Stimulated activated CD8-positive, alpha-beta memory T cell treated with anti-CD3 and anti-CD28 coated beads, Interleukin-2, amount 100 ng/mL, for 1 hour (primary cell): ENCODE measurements at places on chromosomes 3 and 15.

DNA sequence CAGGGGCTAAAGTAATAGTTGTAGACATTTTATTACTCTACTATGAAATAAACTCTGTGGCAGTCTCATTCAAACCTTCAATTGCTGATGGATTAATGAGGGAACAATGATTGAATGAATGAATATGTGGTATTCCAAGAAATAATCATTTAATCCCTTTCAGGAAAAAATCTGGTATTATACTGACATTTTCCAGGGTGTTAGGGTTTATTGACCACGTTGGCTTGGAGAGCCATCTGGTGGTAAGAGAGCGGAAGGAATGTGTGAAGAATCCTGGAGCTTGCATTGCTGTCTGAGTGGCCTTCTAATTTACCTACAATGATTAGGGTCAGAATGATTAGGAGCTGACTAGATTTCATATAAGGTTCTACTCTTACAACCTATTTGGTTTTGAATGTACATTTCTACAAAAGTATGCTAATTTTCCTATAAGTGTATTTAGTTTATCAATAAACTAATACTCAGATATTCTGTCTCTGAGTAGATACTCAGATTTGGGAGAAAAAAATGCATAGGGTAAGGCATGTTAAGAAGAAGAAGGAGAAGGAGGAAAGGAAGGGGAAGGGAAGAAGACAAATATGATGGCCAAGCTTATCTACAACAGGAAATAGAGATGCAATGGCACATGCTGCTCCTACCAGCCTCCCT lies 249.9 kb downstream of the ROBO1 start:
- DNase-seq, result no peak

DNA sequence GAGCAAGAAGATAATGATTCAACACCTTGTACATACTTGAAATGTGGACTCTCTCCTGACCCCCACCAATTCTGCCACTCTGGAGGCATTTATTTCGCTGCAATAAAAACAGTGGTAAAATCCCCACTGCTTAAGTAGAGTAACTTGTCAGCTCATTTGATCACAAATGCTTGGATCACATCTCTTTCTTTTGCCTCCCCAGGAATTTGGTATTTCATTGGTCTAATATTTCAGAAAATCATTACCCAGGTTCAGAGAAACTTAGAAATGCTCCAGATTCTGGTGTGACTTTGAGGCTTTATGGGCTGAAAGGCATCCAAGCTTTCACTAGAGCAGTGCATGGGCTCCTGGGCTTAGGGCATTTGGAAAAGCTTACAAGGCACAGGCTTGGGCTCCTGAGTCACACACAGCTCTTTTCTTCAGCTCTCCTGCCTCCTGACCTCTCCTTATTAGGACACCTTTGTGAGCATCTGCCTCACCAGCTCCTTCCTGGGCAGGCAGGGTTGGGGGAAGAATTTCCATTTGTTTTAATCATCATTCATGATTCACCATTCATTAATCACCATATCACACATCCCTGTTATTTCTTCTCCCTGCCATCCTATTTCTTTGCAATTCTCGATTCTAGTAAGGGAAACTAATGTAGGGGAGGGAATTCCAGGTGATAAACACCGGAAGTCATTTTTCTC lies 22.5 kb downstream of the CDCP1 start:
- no peak for DNase-seq

- DNase-seq, result no peak
These were observed 19.9 kb downstream of the NOX5 start for GRCh38 chr15:69034352-69034751.

GRCh38 chr3:37709946-37710640 lies 151.6 kb upstream of the CTDSPL start:
- DNase-seq, result no peak

GRCh38 chr15:101580431-101580830 lies 71.8 kb downstream of the TM2D3 start:
- no peak for DNase-seq

DNA sequence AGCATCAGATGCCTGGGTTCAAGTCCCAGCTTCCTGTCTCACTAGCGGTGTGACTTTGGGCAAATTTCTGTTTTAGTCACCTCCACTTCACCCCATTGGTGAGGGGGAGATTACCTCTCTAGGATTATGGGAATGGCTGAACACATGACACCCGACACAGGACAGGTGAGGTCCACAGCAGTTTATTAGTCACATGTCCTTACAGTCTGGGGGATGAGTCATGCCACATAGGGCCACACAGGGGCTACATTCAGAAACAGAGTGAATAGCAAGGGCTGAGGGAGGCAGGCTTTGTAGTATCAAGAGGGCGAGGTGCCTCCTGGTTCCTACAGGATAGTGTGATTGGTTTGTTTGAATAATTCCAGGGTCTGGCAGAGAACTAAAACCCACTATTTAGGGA lies 15.2 kb upstream of the ITGA11 start:
- DNase-seq, result no peak

- DNase-seq, result no peak
These were observed 36.8 kb downstream of the KLHL6 start for GRCh38 chr3:183518491-183519251.

DNA sequence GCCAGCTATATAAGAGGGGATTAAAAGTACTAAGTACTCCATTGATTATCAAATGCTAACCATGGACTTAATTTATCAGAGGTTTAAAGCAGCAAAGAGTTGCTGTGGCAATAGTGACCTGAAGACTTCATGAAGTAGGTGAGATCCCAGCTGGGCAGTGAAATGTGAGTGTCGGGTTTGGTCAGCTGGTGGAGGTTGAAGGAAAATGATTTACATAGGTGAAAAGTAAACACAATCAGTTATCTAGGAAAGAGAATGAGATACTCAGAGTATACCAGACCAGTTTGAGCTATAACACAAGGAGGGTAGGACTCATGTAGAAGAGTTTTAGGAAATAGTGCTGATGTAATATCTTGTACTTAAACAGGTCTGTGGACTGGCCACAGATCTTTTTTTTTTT lies 16.5 kb upstream of the FBXO22 start:
- no peak for DNase-seq

GRCh38 chr3:51941798-51942602 lies at the start of the genes PARP3 and RRP9:
Gene PARP3, plus strand, starts transcription at chr3:51942363. Its CDS starts 993 bp downstream, at chr3:51943356.
Gene RRP9, minus strand, starts transcription at chr3:51941904. Its CDS starts 37 bp downstream, at chr3:51941867.
- peak; percentile 100 for DNase-seq

DNA sequence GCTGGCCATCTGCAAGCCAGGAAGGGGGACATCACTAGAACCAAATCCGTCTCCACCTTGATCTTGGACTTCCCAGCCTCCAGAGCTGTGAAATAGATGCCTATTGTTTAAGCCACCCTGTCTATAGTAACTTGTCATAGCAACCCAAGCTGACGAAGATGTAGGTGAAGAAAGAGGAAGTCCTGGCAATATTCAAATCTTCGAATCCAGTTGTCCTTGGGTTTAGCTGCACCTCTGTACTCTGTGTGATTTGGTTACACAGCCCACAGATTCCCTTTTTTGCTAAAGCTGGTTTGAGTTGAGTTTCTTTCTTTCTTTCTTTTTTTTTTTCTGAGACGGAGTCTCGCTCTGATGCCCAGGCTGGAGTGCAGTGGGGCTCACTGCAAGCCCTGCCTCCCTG lies 68.0 kb upstream of the XCR1 start:
- no peak for DNase-seq

DNA sequence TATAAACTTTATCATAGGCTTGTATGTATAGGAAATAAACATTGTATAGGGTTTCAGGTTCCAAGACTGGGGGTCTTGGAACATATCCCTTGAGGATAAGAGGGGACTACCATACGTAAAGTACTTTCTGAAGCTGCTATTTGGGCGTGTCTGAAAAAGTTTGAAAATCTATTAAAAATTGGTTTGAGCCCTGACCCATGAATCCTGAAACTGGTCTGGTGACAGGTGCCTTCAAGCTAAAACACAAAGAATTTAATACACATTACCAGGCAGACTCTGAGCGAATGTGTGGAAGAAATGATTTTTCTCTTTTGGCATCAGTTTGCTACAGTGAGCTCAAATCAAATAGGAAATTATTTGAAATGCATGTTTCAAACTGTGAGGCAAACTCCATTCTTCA lies 16.3 kb downstream of the TF start:
- no peak for DNase-seq

DNA sequence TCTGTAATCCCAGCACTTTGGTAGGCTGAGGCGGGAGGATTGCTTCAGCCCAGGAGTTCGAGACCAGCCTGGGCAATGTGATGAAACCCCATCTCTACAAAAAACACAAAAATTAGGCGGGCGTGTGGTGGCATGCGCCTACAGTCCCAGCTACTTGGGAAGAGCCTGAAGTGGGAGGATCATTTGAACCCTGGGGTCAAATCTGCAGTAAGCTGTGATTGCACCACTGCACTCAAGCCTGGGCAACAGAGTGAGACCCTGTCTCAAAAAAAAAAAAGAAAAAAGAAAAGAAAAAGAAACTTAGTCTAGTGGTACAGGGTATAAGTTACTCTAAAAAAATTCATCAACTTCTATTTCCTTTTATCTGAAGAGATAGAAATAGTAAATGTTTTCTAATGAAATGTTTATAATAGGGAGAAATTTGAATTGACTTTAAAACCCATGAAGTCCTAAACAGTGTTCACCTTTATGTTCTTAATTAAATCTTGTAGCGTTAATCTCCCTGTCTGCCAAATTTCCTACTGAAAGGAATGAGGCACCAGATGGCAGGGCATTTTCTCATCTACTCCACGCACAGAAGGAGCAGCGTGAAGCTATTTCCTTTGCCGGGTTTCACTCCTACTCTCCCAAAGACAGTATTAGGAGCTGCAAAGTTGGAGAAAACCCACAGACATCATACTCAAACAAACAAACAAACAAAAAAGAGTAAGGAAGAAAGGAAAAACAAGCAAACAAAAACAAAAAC lies 1.9 kb downstream of the PCLAF start:
- DNase-seq, result no peak

DNA sequence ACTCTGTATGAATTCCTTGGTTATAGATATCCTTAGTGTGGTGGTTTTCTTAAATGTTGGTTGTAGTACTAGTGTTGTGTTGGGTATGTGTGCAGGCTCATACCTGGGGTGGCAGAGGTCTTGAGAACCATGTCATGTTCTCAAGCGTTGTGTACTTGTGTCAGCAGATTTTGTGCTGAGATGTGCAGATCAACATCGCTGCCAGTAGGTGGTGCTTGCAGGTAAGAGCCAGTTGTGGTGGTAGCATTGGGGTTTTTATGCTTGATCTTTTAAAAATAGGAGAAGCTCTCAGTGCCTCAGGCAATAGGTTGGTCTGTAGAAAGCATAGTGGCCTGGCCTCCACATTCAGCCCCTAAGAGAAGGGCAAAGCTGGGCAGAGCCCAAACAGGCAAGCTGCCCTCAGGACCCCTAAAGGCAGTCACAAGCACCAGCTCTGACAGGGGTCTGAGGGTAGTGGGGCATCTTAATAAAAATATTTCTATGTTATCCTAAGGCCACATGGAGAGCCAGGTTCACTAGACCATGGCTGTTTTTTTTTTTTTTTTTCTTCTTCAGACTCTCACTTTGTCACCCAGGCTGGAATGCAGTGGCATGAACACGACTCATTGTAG lies 164.0 kb downstream of the IL20RB start:
- DNase-seq, result no peak

GRCh38 chr3:29853841-29854397 lies 573.0 kb downstream of the RBMS3 start:
- DNase-seq, result no peak

- no peak for DNase-seq
These were observed 12.6 kb downstream of the RAB11A start for GRCh38 chr15:65881766-65882434.

DNA sequence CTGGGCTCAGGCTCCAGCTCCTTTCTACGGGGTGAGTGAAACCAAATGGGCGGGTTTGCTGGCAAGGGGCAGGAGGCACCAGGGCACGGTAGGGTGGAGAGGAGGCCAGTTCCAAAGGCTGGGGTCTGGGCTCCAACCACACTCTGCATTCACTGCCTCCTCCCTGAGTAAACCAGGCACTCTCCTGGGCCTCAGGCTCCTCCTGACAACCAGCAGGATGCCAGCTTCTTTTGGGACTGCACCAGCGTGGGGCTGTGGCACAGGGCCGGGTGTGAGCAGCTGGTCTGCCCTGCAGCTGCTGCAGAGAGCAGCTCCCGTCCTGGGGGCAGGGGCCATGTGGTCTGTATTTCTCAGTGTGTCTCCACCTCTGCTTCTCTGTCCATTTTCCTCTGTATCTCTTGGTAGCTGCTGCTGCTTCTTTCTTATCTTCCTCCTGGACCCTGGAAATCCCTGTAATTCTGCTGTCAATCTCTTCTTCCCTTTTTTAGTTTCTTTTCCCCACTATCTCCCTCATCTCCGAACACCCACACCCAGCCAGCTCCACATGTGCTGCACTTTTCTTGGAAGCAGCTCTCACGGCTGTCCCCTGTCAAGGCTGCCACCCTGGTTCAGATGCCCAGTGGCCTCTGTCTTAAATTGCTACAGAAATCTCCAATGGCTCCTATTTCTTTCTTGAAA lies 54.9 kb upstream of the TBC1D21 start:
- DNase-seq, result no peak

GRCh38 chr3:37491776-37492175 lies 317.4 kb upstream of the LRRFIP2 start:
- DNase-seq, result no peak

DNA sequence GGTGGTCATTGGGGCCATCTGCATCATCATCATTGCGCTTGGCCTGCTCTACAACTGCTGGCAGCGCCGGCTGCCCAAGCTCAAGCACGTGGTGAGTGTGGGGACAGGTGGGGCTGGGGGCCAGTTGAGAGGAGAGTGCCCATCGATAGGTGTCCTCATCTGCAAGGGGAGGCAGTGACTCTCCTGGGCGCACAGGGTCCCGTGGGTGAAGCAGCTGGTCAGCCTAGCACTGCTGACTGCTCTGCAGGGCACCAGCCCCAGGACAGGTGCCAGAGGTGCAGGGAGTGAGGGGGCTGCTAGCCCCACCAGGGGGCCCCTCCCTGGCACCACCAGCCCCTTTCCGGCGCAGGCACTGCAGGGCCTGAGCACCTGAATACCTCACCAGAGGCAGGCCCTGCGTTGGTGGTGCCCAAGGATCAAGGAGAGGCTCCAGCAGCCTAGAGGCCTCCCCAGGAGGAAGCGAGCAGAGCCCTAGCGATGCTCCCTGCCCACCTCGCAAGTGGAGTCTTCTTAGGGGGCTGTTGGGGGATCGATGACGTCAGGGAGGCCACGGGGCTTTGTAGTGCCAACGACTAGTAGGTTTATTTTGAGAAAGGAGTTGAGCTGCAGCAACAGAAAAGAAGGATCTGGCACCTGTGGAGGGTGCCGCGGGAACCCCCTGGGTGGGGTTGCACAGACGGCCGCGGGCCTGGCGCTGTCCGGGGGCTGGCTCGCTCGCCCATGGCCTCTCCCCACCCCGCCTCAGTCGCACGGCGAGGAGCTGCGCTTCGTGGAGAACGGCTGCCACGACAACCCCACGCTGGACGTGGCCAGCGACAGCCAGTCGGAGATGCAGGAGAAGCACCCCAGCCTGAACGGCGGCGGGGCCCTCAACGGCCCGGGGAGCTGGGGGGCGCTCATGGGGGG lies 976 bp upstream of the ABTB1 start:
- DNase-seq, result no peak
